ENCODE measurements at places on chromosomes 1 and 21.

DNA sequence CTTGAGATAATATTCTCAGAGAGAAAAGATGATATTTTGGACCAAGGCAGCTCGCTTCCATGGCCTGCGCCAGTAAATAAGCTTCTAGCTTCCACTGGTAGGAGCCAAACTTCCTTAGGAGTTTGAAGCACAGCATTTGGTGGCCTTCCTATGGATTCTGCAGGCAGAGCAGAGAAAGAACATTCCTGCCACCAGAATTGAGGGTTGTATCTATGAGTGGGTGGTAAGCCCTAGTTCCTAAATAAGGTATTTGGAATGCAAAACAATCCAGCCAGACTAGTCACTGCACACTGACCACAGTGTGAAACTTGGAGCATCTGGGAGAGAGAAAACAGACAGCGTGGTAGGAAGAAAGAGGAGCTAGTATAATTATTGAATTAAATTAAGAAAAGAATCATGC, 54.1 kb upstream of the BCAR3 start:
- DNase-seq: no peak

GRCh38 chr1:10059342-10059718, 26.6 kb downstream of the UBE4B start:
- no peak for DNase-seq

DNA sequence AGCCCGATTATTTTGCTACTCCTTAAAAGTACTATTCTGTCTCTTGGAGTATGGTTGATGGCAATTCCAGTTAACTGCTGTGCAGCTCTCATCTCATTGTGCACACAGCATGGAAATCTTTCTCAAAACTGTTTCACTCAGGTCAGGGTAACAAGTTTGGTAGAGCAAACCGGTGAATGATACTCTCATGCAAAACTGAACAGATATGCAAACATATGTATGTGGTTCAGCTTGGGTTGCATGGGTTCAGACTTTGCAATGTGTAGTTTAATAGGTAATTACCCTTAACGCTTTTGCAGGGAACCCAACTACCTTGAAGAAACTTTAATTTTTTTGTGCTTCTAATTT, 2.2 kb downstream of the GADD45A start:
- DNase-seq: no peak

DNA sequence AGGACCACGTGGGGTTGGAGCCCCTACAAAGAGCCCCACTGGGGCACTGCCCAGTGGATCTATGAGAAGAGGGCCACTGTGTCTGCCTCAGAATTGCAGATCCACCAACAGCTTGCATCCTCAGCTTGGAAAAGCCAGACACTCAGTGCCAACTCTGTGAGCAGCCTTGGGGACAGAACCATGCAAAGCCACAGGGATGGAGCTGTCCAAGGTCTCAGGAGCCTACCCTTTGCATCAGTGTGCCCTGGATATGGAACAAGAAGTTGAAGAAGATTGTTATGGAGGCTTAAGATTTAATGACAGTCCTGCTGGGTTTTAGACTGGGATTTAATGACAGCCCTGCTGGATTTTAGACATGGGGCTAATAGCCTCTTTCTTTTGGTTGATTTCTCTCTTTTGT, 1670.9 kb downstream of the PLA2G4A start:
- no peak for DNase-seq

DNA sequence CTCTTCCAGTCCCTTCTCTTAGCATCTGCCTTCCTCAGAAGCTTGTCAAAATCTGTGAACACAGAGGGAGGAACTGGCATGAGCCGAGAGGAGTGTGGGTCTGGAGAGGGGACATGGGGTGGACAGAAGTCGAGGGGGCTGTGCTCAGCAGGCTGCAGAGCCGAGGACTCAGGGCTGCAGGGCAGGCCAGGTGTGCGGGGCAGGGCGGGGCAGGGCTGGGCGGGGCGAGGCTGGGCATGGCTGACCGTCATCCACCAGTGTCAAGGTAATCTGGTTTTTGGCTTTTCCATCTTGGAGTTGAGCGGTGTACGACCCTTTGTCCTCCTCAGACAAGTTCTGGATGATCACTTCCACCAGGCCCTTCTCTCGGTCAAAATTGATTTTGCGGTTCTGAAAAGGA, 44.0 kb downstream of the MYOM3 start:
- DNase-seq: no peak

GRCh38 chr1:7005762-7006161, 220.5 kb downstream of the CAMTA1 start:
- DNase-seq: no peak

GRCh38 chr1:171507435-171507834, 22.1 kb downstream of the PRRC2C start:
- DNase-seq: no peak

GRCh38 chr21:26935977-26936376, 30.9 kb downstream of the ADAMTS5 start:
- no peak for DNase-seq

- no peak for DNase-seq
Measured at GRCh38 chr21:38177919-38178652, 78.7 kb upstream of the KCNJ15 start.

DNA sequence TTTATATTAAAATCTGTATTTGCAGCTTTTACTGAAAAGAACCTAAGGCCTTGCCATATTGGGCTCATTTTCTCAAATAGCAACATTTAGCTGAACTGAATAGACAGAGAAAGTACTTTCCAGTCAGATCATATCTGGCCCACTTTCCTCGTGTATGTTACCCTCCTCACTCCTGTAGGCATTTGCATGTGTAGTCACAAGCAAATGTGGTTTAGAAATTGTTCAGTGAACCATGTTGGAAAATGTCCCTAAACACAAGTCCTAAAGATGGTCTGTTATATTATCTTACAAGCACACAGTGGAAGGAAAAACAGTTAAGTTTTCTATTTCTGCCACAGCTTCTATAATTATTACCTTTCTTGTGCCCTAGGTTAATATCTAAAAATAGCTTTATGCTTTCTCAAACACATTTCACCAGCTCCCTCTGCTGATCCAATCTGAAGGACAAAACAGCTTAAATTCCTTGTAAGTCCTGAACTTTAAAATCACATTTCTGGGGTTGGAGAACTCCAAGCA, 606 bp upstream of the FMO4 start:
- no peak for DNase-seq

GRCh38 chr1:89271341-89272015, 1.2 kb downstream of the GBP5 start:
- DNase-seq: no peak

DNA sequence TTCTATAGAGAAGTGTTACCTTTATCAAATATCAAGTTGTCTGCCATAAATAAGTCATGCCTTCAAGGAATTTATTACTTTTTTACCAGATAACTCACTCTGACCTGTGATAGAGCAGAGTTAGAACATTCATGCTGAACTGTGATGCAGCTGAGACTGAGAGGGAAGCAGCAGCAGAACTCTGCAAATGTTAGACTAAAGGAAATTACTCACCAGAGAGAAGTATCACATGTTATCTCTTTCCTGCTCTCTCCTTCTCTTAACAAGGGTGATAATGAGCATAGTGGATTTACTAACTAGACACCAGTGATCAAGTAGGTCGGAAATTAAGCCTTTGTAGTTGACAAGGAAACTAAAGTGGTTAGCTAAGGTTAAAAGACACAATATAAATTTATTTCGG, 181.6 kb downstream of the RASAL2 start:
- DNase-seq: no peak

DNA sequence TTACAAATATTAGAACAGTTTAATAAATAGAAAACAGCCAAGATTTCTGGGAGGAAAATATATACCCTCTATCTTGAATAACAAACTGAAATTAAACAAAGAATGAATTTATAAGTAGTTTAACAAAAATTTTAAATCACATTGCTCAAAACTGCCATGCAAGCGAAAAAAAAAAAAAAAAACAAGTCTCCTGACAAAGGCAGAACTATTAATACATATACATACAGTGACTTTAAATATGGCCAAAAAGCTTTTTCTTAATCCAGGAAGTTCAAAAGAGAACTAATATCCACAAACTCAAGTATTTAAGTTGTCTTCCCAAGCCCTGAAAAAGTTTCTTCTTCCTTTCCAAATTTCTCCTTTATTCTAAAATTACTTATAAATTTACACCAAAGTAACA, 63.5 kb upstream of the MUTYH start:
- no peak for DNase-seq

DNA sequence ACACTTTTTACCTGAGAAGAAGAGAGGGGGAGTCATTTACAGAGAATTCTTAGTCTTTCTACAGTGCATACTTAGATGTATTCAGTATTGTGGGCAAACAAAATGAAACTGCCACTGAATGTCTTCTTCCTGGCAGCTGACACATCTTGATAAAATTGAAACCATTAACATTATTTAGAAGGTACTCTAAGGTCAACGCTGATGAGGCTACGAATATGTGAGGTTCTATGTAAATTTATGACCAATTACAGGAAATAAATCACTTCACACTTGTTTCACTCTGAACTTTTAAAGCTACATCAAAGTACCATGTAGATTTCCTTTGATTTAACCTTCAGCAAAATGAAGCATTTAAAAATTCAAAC, 51.3 kb upstream of the GFI1 start:
- DNase-seq: no peak

DNA sequence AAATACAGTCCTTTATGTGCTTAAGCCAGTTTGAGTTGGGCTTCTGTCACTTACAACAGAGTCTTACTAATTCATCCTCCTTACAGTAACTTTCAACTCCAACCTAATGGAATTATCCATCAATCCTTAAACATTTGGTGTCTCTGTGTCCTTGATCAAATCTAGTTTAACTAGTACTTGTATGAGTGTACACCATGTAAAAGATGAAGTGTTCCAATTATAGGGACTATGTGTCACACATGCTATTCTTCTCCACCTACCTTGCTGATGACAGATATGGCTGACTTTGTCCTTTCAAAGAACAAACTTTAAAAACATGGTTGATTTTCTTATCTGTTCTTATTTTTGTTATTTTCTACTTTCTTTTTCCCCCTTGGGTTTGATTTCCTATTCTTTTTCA, 60.4 kb upstream of the NBPF3 start:
- DNase-seq: no peak

DNA sequence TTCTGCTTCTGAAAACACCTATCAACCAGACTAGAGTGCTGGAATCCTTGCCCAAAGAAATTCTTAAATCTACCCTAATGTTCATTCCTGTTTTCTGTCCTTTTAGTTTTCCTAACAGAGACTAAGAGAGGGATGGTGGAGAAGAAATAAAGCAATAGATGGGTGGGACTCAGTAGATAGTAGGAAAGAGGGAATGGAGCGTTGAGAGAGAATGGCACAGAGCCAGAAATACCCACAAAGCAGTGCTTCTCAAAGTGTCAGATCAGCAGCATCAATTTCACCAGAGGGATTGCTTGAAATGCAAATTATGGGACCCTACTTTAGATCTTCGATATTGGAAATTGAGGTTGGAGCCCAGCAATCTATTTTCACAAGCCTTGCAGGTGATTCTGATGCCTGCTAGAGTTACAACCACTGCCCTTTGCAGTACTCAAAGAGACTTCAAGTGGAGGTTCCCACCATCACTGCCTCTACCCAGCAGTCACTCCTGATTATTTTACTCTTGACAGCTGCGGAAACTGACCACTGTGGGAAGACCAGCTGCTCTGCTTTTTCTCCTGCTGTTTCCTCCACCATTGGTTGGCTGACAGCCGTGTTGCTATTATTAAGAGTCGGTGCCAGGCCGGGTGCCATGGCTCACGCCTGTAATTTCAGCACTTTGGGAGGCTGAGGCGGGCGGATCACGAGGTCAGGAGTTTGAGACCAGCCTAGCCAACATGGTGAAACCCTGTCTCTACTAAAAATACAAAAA, 11.4 kb upstream of the PRPF3 start:
- DNase-seq: peak; percentile 65

DNA sequence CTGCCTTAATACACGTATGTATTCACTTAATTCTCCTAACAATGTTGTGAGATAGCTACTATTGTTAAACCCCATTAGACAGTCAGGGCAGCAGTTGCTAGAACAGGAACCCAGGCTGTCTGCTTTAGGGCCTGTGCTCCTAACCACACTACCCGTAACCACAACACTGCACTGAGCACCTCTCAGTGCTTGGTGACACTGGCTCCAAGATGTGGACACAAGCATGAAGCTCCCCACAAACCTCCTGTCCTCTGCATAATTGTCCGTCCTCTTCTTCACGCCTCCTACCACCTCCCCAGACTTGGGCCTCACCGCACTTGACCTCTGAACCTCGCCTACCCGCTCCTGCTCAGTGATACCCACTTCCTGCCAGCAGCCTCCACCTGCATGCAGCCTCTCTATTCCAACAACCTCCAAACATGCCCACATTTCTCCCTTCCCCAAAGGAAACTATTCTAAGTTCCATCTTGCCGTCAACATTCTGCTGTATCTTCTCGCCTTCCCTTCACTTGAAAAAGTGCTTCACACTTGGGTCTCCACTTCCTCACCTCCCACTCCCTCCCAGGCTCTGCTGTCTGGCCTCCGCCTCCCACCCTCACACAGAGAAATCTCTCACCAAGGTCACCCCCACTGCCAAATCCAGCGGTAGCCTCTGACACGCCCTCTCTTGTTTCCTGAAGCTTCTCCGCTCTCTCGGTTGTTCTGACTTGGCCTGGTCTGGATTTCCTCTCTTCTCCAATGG, 14.6 kb upstream of the AHDC1 start:
- DNase-seq: no peak

- no peak for DNase-seq
Measured at GRCh38 chr1:89633800-89634625, 1.1 kb downstream of the LRRC8C start.

DNA sequence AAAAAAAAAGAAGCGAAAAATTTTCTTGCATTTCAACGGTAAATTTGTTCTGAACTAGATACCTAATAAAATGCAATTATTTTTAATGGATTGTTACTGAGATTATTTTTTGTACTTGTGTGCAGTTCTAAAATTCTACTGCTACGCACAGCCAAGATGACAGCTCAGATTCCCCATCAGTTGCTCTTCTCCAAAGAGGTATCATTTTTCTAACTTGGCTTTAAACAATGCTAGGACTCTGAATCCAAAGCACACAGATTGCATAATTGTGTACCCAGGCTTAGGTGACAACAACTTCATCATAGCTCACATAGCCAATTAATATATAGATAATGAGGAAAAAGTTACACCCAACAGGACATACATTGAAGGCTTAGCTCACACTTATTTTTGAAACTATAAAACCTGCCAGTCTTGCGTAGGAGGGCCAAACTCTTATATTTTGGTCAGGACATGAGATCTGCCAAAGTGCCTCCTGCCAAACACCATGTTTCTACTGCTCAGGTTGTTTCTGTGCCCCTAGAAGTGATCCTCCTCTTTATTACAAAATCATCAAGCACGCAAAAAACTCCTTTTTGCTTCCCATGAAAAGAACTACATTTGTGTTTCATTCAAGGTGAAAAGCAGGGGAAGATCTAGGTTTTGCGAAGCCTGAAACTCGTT, 10.6 kb upstream of the ZNHIT6 start:
- no peak for DNase-seq

GRCh38 chr1:227316456-227316855, 1.8 kb downstream of the CDC42BPA start:
- DNase-seq: no peak

GRCh38 chr1:93846992-93847810, 31.8 kb downstream of the DNTTIP2 start:
- DNase-seq: peak; percentile 87

DNA sequence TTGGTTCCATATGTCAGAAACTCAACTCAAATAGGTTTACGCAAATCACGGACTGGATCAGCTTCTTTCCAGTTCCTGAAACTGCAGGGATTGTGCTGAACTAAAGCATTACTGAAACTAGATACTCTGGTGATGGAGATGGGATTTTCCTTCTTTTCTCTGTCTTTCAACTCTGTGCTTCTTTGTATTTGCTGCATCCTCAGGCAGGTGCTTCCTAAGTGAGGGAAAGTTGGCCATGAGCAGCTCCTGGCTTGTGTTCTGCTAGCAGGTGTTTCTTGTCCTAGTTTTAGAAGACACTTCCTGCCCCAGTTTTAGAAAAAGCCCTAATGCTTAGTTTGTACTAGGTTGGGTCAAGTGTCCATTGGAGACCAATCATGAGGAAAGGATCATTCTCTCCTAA, 86.7 kb upstream of the USP24 start:
- no peak for DNase-seq

Data from COR-L47 (cell line).